NCI-H1092 treated with DMSO at 0.1 percent for 48 hours (cell line): ENCODE measurements at places on chromosomes 4 and X.

DNA sequence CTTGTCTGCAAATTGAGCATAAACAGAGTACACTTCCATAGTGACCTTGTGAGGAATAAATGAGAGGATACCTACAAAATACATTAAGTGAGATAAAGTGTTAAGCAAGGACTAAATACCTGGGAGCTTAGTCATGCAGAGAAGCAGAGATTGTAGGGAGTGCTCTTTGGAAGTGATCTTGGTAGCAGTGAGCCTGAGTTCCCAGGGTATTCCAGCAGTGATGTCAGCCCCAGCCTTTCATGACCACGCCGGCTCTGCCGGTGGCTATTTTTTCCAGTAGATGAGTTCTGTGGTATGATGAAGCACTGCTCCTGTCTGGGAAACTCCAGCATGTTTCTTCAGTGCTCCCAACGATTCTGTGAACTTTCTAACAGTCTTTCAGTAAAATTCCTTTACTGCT is 391.5 kb upstream of the IGFBP7 start:
- DNase-seq: no peak

GRCh38 chr4:12588582-12588981 is 895.6 kb downstream of the RAB28 start:
- DNase-seq: no peak

DNA sequence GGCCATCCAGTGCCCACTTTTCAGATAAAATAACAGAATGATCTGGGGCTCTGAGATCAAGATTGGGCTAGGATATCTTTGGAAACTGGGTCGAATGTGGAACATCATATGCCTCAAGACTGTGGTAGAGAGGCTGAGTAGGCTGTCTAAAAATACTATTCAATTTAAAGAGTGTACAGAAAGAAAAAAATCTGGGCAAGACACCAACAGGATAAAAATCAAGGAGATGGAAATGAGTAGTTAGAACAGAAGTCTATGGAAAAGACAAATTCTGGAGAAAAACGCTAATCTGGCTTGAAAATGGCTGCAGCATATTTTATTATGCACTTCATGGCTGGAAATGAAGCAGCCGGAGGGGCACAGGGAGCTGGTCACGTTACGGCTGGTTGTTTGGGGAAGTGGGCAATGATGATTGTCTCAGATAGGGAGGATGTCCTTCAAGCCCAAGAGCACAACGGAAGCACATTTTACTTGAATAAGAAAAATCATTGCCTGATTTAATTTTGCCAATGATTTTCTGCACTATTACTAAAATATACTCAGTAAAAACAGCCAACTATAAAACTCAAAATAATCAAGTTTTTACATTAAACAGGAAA is 27.1 kb upstream of the MAPK10 start:
- peak; percentile 8 for DNase-seq

DNA sequence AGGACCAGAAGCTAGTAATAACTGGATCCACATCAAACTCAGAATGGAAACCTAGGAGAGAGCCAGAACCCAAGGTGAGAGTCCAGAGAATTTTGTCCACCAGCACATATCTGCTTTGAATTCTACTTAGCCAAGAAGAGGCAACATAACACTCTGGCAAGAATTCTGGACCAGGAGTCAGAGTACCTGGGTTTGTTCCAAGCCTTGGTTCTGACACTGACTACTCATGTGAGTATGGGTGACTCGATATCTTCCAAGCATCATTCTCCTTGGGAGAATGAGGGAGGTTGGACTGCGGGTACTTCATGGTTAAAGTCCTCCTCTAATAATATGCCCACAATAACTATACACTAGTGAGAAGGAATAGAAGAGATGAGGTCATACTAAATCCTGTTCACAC is 144.0 kb upstream of the JADE1 start:
- DNase-seq: no peak

GRCh38 chrX:6708041-6708440 is 173.1 kb upstream of the VCX3A start:
- no peak for DNase-seq

GRCh38 chr4:174110180-174110579 is 173.3 kb downstream of the FBXO8 start:
- no peak for DNase-seq
